Cerebellar nuclear complex (tissue), 1 donor: ENCODE measurements at places on chromosomes 6 and 20.
A peak's percentile ranks its signal among the peaks of the same experiment; 100 is the strongest.

- DNase-seq, result peak; percentile 70
Measured at GRCh38 chr6:28940858-28941683, 17.3 kb upstream of the TRIM27 start.

DNA sequence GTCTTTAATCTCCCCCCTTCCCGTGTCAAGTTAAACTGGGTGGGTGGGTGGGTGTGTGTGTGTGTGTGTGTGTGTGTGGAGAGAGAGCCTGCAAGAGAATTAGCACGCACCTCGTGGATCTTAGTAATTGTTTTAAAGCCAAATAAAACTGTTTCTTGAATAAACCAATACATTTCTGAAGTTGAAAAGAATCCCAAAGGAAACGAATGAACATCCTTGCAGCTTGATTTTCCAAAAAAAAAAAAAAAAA, 381 bp upstream of the BICRAL start:
- no peak for DNase-seq

DNA sequence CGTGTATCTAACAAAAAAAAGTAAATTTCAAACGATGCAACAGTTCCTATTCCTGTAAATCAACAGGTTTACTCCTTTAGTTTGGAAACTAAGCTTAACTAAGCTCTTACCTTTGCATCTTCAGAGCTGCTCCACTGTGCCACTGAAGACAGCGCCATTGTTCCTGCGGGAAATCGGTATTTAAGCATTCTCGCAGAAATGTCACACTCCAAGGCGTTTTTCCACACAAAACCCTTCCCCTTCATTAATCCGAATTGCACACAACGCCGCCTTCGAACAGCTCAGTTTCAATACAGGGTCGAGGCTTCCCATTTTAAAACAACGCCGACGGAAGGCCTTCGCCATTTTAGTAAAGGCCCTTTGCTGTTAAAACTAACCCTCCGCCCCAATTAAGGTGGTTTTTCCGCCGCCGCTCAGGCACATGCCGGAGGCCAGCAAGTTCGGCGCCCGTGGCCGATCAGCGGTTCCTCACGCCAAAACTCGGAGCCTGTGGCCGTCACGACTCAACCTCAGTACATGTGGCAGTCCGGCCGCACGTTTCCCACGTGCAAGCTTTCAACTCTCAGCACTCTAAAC, 35.4 kb upstream of the SYNCRIP start:
- peak; percentile 55 for DNase-seq

DNA sequence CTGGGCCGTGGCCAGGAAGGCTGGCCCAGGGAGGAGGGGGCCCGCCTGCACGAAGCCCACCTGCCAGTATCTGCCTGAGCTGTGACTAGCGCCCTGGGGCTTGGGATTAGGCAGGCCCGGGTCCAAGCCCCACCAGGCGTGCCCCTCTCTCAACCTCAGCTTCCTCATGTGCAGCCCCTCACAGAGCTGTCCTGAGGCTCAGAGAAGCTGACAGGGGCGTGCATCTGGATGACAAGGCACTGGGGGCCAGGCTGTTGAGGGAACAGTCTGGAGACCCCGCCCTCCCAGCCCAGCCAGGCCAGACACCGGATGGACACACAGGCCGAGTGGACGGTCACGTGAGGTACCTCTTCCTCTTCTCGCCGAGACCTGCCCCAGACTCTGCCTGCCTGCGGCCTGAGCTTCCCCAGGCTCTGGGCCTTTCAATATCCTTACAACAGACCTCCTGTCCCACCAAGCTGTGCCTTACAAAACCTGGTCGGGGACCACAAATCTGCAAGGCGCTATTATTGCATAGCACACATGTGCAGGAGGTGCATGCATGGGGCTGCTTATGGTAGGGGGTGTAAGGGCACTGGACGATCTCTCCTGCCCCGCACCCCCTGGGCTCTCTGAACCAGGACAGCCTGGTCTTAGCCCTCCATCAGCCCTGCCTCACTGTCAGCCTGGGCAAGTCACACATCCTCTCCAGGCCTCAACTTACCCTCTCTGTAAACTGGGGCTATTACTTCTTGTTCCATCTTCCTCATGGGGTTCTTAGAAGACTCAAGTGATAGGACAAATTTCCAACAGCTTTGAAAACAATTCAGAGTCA, 20.0 kb downstream of the NOL4L start:
- no peak for DNase-seq

DNA sequence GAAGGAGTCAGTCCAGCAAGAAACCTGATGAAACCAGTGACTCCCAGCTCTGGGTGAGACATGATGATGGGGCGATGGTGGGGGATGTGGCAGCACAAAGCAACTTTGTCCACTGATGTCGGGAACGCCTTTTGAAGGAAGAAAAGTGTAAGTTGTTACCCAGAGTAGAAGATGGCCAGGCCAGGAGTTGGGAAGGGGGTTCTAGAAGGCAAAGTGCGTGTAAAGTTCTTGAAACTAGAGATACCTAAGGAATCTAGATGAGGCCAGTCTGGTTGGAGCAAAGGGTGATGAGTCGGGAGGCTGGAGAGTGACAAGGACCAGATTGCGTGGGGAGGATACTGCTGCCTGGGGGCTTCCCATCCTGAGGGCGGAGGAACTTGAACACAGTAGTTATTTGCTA, 117.0 kb downstream of the PHACTR3 start:
- no peak for DNase-seq

DNA sequence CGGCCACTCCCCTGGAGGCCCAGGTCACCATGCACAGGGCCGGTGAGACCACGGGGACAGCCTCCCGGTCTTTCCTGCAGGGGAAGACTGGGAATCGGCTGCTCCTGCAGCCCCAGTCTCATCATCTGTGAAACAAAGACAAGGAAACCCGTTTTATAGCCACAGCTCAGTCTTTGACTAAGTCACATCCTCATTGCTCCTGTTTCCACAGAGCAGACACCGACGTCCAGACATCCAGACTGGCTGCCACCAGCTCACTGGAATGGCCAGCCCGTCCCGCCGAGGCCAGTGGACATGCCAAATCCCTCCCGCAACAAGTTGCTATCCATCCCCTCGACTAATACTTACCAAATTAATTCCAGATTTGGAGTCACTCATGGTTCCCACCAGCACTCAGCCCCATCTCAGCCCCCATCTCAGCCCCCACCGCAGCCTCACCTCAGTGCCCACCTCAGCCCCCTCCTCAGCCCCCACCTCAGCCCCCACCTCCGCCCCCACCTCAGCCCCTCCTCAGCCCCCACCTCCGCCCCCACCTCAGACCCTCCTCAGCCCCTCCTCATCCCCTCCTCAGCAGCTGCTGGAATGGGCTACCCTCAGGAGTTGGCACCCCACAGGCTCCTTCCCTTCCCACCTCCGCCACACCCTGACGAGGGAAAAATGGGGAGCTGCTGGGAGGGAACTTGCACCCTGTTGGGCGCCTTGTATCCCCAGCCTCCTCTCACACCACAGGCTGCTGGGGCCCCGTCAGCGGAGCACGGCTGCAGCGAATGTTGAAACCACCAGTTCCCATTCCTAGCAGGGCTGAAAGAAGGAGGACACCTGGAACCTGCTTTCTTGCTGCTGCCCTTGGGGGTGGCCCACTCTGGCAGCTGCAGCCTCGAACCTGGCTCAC, 48.7 kb downstream of the YTHDF1 start:
- DNase-seq, result no peak

GRCh38 chr6:131225959-131226358, 90.7 kb downstream of the AKAP7 start:
- no peak for DNase-seq

- no peak for DNase-seq
Measured at GRCh38 chr6:142507065-142507464, 205.3 kb downstream of the ADGRG6 start.

DNA sequence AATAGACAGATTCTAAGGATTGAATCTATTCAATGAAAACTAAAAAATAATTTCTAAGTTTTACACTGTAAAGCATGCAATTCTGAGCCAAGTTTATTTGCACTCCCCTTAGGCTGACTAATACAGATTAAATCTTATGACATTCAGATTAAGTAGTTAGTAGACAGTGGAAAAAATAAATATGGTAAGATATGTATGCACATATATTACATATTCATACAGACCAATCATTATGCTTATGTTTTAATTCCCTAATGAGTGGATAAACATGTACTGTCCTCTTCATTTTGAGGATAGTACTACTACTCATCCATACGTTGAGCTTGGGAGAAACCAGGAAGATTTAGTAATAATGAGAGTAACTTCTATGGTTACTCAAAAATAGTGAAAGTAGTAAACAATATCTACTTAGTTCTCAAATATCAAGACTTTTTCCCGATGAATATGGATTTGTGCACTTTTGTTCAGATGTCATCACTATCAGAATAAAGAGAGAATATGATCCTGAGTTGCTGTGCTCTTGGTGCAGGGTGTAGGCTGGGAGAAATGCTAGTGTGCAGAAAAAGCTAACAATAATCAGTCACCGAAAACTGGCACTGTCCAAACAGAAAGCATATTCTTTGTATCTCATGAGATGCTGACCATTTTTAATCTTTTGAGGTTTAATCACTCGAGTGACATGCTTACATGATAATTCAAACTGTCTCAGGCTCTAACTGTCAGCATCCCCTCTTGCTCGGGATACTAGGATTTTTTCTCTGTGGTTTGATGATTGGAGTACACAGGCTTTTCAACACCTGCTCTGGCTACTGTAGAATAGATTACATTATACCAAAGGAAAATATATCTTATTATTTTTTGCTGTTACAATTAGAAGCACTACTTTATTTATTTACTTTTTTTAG, 111.6 kb downstream of the EPHA7 start:
- no peak for DNase-seq
